ENCODE measurements at places on chromosomes 11 and 22. TPM values are rescaled to one million over a fixed set of nuclear protein-coding genes. Genes with fewer than 3 reads are reported as not detected.
A peak's percentile ranks its signal among the peaks of the same experiment; 100 is the strongest.

GRCh38 chr22:35406443-35406842, 6.5 kb downstream of the MCM5 start:
- no peak for DNase-seq

DNA sequence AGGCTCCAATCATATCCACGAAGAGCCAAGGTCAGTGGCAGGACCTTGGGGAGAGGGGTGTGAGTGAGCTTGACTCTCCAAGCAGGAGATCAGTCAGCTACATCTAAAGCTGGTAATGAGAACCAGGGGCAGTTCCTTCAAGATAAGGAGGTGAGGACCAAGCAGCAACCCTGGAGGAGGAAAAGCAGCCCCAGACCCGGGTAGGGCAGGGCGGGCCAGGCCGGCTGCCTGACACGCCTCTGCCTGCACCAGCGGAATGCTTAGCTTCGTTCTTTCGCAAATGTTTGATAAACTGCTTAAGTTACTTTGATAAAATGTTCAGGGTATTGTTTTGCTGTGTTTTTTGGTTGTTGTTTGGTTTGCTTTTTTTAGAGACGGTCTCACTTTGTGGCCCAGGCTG, 18.7 kb upstream of the FADD start:
- no peak for DNase-seq

GRCh38 chr11:10824888-10825287, 16.2 kb upstream of the EIF4G2 start:
- no peak for DNase-seq

DNA sequence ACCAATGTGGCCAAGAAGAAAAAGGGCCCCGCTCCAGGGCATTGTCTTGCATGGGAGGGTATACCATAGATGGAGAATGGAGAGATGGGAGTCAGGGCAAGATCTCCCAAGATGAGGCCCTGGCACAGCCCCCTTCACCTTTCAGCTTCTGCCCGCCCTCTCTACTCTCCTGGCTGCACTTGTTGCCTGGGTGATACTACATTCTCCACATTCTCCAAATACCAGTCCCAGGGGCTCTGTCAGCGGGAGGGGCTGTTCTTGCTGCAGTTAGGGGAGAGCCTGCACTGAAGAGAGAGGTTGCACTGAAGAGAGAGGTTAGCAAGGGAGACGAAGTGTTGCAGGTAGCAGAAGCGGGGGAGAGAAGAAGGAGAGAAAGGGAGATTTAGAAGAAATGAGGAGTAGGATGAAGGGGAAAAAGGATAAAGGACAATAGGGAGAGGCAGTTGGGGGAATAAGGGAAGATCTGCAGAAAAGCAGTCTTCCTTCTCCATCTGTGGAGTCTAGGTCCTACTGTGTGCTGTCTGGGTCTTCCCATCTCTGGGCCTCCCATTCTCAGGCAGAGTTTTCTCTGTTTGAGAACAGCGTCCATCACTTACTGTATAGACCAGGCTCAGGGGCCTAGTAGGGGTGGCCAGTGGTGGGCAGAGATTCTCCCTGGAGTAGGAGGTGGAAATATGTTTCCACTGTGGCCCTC, 8.0 kb downstream of the PHLDB1 start:
- peak; percentile 81 for DNase-seq

DNA sequence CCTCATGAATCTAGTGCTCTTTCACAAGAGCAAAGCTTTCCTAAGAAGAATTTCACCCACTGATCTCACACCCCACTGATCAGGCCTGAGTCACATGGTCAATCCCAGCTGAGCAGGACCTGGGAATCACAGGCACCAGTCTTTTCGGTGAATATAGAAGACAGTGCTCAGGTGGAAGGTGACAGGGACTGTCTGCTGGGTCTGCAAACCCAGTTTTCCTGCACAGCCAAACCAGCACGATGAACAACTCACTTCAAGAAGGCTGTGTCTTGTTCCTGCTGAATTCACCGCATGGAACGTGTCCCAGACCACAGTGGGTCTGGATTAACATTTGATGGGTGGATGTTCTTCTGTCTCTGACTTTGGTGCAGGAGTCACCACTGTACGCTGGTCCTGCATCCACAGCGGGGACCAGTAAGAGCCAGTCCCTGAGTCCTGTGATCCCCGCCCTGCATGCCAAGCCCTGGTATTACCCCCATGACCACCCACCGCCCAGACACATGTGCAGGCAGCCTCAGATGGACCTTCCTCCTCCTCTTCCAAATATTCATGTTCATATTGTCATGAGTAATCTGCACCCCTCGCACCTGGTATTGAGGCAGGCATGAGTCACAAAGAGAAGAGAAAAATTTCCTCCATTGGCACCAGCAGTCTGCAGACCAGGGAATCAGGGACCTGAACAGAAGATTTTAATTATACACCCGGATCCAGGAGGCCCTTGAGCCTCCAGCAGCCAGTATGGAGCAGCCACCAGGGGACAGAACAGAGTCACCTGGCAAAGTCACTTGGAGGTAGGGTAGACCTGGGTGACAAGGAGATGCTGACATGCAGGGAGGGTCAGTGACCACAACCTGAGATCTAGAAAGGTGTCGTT, 8.6 kb upstream of the IGLL5 start:
- peak; percentile 23 for DNase-seq

- peak; percentile 96 for DNase-seq
Measured at GRCh38 chr11:64643256-64643881, 52.3 kb downstream of the SLC22A12 start.

DNA sequence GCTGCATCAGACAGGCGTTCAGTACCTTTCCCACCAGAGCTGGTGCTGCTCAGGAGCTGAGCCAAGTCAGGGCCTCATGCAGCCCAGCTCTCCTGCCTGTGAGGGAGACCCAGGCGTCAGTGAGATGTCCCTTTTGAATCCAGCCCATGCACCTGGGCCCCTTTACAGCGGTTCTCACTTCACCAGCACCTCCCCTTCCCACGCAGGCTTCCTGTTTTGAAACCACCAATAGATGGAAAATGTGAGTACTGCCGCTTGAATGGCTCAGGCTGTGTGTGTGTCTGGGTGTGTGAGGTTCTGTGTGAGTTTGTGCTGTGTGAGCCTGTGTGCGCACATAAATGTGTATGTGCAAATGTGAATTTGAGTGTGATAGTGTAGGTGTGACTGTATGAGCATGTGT, 88.4 kb downstream of the UBASH3B start:
- no peak for DNase-seq

DNA sequence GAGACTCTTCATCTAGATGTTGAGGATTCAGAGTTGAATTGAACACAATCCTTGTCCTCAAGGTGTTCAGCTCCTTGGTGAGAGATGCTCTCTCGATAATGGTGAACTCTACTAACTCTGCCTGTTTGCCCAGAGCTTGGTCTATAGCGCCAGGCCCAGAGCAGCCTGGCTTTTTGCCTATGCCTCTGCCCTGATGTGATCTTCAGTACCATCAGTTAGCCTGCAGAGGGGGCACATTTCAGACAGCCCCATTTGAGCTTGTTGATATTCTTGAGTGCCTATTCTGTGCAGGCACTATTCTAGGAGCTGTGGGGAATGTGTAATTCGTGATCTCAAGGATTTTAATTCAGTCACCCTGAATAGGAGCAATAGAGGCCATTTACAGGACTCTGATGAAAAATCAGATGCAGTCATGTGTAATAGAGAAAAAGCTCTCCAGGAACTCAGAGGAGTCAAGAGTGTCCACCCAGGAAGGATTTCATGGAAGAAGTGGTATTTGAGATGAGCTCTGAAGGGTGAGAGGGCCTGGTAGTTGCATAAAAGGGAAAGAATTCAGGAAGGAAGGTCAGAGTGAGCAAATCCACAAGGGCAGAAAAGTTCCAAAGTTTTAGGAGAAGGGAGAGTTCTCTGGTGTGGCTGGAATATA, 19.3 kb downstream of the GTPBP1 start:
- peak; percentile 81 for DNase-seq

DNA sequence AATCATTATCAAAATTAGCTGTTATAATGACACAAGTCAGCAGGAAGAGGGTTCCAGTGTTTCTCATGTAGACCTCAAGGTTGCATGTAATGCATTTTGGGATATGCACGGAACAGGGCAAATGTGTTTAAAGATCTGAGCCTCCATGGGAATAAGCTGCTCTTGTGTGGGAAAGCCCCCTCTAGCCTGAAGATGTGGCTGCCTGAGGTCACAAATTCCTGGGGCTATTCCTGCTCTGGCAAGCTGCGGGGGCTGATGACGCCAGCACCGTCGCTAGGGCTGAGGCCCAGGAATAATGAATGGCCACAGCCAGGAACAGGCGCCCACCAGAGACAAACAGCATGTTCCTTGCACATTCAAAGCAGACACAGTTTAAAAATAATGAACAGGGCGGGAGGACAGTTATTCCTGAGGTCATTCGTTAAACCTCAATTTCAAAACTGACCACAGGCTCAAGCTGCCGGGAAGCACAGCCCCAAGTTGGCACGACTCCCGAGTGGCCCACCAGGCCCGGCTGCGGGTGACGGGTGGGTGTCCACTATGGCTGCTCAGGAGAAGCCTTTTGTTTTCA, 11.7 kb downstream of the OSBPL5 start:
- no peak for DNase-seq

GRCh38 chr11:28476049-28476448, 367.9 kb downstream of the METTL15 start:
- DNase-seq = no peak

DNA sequence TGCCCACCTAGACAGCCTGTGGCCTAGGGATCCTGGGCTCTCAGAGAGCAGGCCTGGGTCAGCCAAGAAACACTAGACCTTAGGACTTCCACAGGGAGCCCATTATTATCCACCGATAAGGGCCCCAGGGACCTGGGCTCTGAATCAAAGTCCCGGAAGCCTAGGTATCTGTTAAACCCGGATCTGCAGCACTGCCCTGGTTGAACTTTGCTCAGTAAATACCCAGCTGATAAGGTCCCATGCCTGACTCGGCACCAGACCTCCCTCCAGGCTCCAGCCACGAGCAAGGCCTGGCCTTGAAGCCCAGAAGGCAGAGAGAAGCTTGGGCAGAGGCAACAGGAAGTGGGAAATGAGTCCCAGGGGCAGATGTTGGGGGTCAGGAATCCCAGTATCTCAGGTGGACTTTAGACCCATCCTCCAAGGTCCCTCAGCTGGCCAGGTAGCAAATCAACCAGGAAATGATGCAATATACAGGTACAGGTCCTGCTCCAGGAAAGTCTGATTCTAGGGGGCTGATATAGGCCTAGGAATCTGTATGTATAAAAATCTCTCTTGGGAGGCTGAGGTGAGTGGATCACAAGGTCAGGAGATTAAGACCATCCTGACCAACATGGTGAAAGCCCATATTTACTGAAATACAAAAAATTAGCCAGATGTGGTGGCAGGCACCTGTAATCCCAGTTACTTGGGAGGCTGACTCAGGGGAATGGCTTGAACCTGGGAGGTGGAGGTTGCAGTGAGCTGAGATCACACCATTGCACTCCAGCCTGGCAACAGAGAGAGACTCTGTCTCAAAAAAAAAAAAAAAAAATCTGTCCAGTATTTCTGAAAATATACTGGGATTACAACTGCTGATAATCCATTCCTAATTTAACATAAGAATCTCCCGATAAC, 18.7 kb downstream of the POU2AF1 start:
- DNase-seq = no peak

DNA sequence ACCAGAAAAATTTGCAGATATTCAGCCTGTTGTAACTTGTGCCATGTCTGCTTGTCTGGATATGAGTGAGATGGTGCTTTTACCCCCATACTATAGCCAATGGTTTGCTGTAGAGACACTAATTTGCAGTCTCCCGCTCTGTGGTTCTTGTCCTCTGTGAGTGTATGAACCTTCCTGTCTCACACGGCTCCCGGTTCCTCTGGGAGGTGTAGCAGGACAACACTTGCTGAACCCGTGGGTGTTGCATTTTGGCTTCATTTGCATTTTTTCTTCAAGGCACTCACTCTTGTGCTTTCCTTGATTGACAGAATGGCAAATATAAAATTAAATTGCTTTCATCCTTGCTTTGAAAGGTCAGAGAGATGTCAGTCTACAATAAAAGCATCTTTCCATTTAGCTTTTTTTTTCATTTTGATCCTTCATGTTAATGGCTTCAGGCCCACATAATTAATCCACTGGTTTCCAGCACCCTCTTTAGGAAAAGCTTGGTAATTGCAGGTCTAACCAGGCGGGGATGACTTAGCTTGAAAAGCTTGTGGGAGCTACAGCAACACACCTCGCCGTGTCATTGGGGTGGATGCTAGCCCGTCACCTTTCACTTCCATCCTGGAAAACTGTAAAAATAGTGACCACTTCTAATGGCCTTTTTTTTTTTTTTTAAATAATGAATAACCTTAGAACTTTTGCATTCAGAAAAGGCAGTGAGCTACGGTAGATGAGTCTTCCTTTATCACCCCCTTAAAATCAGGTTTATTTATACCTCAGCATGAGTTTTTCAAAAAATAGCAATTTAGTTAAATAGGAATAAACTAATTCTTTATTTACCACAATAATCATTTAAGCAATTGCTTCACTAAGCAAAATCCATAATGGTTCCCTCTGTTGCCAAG, 27.4 kb upstream of the ST14 start:
- DNase-seq = peak; percentile 87

GRCh38 chr11:96203567-96204365, 139.2 kb downstream of the MAML2 start:
- DNase-seq = no peak

TRIM49 gene
- total RNA-seq = not detected

GGTLC3 gene
- not detected for total RNA-seq

CELSR1 gene
- total RNA-seq = 7.8 TPM

OR4C6 gene
- total RNA-seq = not detected

TRPC6 gene
- 1.4 TPM for total RNA-seq

ART5 gene
- 15.0 TPM for total RNA-seq

DNAJB7 gene
- total RNA-seq = not detected

IL17REL gene
- 0.04 TPM for total RNA-seq

KREMEN1 gene
- total RNA-seq = 1.8 TPM

PIH1D2 gene
- total RNA-seq = 0.37 TPM

OR56B1 gene
- total RNA-seq = not detected

BDNF gene
- 2.9 TPM for total RNA-seq

CCDC116 gene
- total RNA-seq = 0.48 TPM

MAP6 gene
- total RNA-seq = 0.44 TPM
